Pulmonary artery endothelial cell (primary cell): ENCODE measurements at places on chromosomes 5 and 9. TPM values are rescaled to one million over a fixed set of nuclear protein-coding genes. Genes with fewer than 3 reads are reported as not detected.

SAXO1 gene
- total RNA-seq = under 0.01 TPM in 1 of 2 replicates, not detected in the other

FGFR4 gene
- total RNA-seq = 0.86 and 1.2 TPM in 2 replicates

DRD1 gene
- total RNA-seq = not detected in 2 replicates

ARSI gene
- 0.04 TPM in 1 of 2 replicates, not detected in the other for total RNA-seq

NUTM2F gene
- total RNA-seq = not detected in 2 replicates

BASP1 gene
- total RNA-seq = 73.9 and 76.4 TPM in 2 replicates

GRCh38 chr5:178331491-178331996 is 98.9 kb upstream of the PHYKPL start:
- DNase-seq = no peak

- DNase-seq = no peak
These were observed 80.8 kb downstream of the ZNF618 start for GRCh38 chr9:113956901-113957300.
